ENCODE measurements at places on chromosomes 6 and 20. TPM values are rescaled to one million over a fixed set of nuclear protein-coding genes. Genes with fewer than 3 reads are reported as not detected.

Gene CST4
- not detected for total RNA-seq

Gene ZSCAN31
- total RNA-seq, result 19.9 TPM

Gene SLC17A9
- total RNA-seq, result 5.6 TPM

Gene POLR3F
- total RNA-seq, result 20.3 TPM

Gene ULBP1
- total RNA-seq, result 0.88 TPM

Gene OPRM1
- not detected for total RNA-seq

- no peak for DNase-seq
Observed at GRCh38 chr6:16663901-16664300, 97.4 kb downstream of the ATXN1 start.

GRCh38 chr20:17844549-17845298 lies 123.9 kb downstream of the SNX5 start:
- DNase-seq, result no peak

DNA sequence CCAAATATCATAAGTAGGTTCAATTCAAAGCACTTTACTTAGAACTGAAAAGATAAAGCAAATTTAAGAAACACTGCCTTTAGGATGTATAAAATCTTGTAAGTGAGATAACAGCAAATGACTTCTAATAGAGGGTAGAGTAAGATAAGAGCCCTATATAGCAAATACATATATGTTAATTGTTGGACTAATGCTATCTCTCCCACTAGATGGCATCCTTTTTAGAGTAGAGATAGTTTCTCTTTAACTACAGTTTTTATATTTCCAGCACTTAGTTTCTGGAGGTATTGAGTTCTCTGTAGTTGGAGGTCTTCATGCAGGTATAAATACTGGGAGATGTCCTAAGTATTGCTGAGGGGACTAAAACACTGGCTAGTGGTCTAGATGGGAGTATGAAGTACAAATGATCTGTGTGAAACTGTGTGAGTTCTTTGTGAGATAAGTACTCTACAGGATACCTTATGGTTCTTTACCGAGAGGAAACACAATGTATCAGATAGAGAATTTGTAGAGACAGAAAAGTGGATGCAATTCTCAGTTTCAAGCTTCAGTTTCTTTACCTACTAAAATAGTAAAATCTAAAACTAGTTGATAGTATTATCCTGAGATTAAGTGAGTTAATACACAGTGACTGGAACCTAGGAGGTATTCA lies 399.3 kb downstream of the KHDRBS2 start:
- no peak for DNase-seq

- no peak for DNase-seq
Observed at GRCh38 chr6:136134268-136134667, 115.8 kb downstream of the MTFR2 start.

DNA sequence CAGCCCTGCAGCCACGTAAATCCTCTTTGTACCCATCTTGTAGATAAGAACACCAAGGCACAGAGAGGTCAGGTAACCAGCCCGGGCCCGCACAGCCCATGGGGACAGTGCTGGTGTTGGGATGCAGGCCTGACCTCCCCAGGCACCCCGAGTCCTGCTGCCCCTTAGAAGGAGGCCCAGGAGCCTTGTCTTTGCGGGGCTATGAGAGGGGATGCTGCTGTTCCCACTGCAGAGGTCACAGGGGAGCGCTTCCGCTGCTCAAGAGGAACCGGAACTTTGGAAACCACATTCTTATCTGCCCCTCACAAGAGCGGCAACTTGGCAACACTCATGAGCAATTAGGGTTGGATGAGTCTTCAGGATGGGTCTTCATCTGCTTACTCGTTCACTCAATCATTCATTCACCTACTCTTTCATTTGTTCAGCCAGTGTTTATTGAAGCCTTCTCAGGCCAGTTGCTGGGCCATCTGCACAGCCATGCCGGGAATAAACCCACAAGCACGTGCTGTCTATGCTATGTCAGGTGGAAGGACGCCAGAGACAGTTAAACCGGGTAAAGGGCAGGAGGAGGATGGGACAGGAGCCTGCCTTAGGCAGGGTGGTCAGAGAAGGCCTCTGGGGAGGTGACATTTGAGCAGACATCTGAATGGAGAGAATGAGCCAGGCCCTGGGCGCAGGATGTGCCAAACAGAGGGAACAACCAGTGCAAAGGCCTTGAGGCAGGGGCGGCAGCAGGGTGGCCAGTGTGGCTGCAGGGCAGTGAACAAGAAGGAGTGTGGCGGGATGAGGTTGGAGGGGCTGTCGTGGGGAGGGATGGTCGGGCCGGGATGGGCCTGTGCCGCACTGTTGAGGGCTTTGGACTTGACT lies 60.8 kb downstream of the RBM38 start:
- DNase-seq, result no peak

- no peak for DNase-seq
Observed at GRCh38 chr20:43590036-43590391, 723 bp upstream of the IFT52 start.

DNA sequence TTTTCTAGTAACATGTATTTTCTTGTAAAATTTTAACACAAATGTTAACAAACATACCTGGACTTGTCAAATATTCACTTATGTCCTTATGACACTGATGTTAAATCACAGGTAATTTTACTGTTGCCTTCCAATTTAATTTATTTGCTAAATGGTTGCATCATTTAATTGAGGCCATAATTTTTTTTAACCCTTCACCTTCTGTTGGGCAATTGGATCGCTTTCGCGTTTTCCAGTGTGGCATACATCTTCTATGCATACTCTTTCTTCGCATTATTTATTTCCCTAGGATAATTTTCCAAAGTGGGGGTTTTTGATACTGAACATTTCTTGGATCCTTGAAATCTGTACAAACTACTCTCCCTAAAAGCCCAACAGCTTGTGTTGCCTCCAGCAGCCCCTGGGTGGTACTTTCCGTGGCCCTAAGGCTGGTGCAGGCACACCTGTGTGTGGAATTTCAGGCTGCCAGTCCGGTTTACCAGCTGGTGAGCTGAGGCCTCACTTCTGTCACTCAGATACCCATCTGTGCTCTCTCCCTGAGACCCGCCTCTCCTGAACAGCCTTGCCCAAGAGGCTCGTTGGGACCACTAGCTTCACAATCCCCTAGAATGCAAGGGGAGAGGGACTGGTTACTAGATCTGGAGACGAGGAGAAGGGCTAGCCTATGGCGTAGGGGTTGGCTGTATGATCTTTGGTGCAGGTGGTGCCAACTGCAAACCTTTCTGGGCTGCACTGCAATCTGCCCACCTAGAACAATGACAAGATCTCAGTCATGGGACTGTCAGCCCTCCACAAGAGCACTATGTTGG lies 11.2 kb upstream of the C20orf144 start:
- peak; percentile 74 for DNase-seq

GRCh38 chr6:145373826-145374225 lies 361.5 kb downstream of the EPM2A start:
- DNase-seq, result no peak

GRCh38 chr6:37033255-37033654 lies 27.8 kb downstream of the FGD2 start:
- DNase-seq, result no peak

DNA sequence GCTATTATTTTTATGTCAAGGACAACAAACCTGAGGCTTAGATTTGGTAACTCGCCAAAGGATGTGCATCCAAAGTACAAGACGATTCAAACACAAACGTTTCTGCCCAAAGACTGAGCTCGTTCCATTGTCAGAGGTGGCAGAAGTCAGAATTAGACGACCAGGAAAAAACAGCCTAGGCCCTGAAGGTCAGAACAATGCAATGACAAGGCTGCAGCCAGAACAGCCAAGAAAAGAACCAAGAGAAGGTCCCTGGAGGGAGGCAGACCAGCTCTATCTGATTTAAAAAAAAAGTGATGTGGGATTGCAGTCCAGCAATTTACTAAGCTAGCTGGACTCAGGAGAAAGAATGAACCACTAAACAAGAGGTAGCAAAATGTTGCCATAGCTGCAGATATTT lies 54.2 kb downstream of the NCOA7 start:
- no peak for DNase-seq

DNA sequence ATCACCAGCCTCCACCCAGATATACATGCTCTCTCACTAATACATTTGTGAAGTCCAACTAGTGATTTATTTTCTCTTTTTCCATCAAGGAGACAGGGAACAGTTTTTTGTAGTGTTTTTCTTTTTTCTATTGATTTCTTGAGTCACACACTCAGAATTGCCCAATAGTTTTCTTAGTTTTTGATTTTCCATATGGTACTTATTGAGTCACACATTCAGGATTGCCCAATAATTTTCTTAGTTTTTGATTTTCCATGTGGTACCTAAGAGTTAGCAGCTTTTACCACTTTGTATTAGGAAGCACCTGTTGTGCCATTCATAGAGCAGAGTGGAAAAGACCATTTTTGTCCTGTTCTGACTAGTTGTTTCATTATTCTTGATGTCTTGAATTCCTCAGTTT lies 1268.8 kb downstream of the EPHA7 start:
- DNase-seq, result no peak

DNA sequence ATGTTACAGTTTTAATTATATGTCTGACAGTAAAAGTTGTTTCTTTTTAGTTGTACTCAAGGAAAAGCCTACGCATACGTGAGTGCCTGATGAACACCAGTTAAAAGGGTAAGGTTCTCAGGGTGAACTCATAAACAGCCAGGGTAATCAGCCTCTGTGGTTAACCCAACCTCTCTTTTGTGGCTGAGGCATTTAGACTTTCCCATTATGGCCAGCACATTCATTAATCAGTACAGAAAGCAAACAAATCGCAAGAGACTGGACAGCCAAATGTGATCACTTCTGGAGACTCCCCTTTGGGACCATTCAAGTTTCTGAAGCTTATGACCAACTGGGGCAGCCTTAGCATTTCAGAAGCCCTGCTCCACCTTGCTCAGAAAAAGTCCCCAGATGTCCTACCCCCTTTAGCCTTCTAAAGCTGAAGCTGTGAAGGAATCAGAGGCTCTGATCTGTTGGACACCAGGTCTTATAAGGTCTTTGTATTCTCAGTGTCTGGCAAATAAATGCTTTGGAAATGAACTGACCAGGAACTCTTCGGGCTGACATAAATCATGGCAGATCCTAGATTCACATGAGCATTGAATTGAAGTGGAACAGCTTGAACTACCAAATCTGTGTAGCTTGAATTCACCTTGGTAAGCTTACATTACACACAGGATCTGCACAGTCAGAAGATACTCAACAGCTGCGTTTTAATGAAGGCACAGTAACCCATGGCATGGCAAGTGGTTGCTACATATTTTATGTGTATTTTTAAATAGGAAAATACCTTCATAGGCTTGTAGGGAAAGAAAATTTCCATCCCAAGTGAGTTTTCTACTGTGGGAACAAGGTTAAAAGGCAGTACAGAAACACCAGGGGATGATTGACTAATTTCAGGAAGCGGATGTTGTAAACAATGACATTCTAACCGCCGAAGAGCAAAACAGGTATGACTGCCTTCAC lies 18.7 kb downstream of the IL20RA start:
- DNase-seq, result no peak

GRCh38 chr20:16346956-16347355 lies 226.3 kb downstream of the KIF16B start:
- DNase-seq, result no peak

DNA sequence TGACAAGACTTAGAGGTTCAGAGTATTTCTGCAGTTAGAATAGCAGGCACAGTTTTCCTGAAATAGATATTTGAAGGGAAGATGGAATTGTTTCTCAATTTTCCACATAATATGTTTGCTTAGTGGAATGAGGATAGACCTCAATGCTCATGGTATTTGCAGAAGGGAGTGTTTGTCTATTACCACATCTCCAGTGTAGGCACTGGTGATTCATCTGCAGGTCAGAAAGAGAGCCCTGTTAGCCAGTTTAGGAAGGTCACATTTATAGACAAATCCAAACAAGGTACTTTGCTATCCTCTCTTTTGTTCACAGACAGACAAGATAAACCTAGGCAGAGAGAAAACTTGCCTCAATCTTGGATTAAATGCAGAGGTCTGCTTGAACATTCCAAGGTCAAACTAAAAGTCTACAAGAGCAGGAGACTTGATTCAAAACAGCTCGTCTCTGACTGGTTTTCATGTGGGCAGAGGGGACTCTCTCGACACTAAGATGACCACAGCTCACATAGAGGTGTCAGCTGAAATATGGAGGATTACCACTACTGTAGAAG lies 22.8 kb downstream of the ISM1 start:
- no peak for DNase-seq

GRCh38 chr6:129871221-129871620 lies 10.1 kb upstream of the TMEM244 start:
- DNase-seq, result no peak

- no peak for DNase-seq
Observed at GRCh38 chr6:18680842-18681241, 293.7 kb downstream of the RNF144B start.

- peak; percentile 8 for DNase-seq
Observed at GRCh38 chr20:8764344-8764962, 304.4 kb upstream of the PLCB4 start.

DNA sequence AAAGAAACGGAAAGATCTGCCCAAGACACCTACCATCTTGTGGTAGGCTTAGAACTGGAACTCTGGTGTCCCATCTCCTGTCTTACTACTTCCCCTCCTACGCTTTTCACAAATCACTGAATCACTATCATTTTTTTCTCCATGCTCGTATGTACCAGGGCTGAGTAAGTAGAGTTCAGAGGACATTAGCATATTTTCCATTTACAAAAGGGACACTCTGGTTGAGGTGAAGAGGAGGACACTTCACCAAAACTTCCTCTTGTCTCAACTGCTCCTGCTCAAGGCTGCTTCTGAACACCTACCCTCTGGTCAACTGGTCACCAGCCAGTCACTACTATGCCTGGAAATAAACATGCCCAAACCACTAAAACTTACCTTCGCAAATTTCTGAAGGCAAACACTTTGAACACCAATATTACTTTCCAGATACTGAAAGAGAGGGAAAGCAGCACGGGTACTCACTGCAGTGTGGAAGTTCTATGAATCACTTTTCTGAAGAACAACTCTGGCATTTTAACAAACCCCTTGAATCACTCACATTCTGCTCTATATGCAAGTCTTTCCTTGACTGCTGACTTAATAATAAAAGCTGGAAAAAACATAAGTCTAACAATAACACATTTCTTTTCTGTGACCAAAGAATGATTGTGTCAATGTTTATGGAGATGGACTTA lies 123.3 kb downstream of the INSM1 start:
- peak; percentile 66 for DNase-seq

DNA sequence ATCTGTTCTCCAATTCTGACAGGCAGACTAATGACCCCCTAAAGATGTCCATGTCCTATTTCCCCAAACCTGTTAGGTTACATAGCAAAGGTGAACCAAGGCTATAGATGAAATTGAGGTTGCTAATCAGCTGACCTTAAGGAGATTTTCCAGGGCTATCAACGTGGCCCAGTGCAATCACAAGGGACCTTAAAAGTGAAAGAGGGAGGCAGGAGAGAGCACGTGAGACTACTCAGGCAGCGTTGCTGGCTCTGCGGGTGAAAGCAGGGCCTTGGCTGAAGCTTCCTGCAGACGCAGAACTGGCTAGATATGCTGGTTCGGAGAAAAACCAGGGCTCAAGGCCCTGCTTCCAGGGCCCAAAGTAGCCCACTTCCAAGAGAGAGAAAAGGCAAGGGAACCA lies 78.7 kb downstream of the NCOA7 start:
- peak; percentile 25 for DNase-seq

DNA sequence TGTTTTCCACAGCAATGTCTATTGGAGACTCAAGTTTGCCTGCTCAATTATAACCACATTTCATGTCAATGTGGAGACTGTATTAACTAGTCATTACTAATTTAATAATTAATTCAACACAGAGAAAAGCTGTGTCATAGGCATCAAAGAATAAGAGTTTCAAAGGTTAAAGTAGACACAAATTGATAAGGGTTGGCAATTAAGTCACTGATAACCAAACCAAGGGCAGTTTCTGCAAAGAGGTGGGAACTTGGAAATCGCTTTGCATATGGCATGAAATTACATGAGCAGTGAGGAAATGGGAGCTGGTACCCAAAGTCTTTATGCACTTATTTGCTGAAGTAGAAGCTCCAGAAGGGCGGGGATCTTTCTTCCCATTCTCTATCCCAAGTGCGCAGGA lies 34.2 kb downstream of the GCLC start:
- no peak for DNase-seq

All from osteoblast (primary cell).